ENCODE measurements at places on chromosomes 7 and 10. TPM values are rescaled to one million over a fixed set of nuclear protein-coding genes. Genes with fewer than 3 reads are reported as not detected.

DNA sequence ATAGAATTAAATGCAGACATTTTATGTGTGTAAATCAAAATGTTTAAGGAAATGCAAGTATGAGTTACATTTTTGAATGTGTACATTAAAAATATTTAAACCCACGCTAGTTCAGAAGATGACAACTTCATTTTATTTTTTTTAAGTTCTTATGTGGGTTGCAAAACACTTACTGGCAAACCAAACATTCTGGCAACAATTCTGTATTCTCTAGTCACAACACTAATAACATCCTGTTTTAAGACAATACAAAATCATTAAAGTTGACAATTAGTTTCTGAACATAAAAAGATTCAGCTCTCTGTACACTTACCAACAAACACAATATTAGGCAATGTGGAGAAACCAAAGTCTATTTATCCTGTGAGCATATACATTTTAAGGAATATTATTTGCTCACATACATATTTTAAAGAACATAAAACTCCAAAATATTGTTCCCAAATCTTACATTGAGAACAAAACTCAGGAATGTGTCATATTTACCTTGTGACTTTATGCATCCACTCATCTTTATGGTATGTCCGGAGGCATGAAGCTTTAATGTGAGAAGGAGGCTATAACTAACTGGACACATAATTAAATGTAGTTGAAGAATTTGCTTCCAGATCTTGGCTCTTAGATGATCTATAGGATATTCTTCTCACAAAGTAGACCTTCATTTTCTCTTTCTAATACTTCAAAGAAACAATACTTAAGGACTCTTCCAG, 134.7 kb downstream of the DGKB start:
- no peak for DNase-seq

The H2BK1 gene
- total RNA-seq = not detected

GRCh38 chr10:113422371-113422770, 130.5 kb upstream of the HABP2 start:
- no peak for DNase-seq

- DNase-seq = no peak
Observed at GRCh38 chr10:24502006-24502405, 221.7 kb downstream of the ARHGAP21 start.

The HMX3 gene
- not detected for total RNA-seq

DNA sequence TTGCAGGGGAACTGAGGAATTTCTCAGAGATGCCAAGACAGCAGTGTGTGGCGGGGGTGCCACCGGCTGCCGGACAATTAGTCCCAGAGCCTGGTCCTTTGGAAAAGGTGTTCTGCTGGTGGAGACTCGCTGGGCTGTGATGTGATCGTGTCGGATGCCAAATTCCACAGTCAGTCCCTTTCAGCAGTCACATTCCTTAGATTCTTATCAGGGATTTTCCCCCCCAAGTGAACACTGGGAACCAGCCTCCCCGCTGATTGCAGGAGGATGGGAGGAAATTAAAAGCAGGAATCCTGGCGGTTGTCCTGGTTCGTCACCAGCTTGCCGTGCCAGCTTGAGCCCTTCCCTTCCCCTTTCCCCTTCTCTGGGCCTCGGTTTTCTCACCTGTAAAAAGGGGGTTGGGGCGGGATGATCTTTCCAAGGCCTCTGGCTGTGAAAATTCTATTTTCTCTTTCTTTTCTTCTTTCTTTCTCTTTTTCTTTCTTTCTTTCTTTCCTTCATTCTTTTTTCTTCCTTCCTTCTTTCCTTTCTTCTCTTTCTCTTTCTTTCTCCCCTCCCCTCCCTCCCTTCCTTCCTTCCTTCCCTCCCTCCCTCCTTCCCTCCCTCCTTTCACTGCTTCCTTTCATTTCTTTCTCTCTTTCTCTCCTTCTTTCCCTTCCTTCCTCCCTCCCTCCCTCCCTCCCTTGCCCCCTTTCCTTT, 39.6 kb downstream of the COL26A1 start:
- DNase-seq = no peak

DNA sequence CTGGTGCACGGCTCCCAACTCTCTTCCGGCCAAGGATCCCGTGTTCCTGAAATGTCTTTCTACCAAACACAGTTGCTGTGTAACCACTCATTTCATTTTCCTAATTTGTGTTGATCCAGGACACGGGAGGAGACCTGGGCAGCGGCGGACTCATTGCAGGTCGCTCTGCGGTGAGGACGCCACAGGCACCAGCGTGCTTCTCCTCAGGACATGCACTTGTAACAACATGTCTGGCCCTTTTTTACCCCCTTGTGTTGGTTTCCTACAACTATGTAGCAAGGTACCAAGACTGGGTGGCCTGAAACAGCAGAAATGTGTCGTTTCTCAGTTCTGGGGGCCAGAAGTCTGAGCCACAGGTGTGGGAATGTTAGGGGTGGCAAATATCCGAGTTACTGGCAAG, 18.2 kb downstream of the CALML5 start:
- DNase-seq = no peak

The ZRANB1 gene
- 10.8 TPM for total RNA-seq

The INA gene
- total RNA-seq = 0.10 TPM

- peak; percentile 40 for DNase-seq
Observed at GRCh38 chr7:2037808-2038522, 194.8 kb downstream of the MAD1L1 start.

The ITIH5 gene
- not detected for total RNA-seq

- DNase-seq = peak; percentile 9
Observed at GRCh38 chr10:24451325-24451820, 242.4 kb downstream of the KIAA1217 start.

- DNase-seq = no peak
Observed at GRCh38 chr7:96953676-96954513, 51.5 kb upstream of the DLX6 start.

GRCh38 chr7:97013134-97013844, 7.9 kb downstream of the DLX6 start:
- DNase-seq = no peak

GRCh38 chr7:56046721-56047445, 4.4 kb downstream of the PSPH start:
- DNase-seq = no peak

DNA sequence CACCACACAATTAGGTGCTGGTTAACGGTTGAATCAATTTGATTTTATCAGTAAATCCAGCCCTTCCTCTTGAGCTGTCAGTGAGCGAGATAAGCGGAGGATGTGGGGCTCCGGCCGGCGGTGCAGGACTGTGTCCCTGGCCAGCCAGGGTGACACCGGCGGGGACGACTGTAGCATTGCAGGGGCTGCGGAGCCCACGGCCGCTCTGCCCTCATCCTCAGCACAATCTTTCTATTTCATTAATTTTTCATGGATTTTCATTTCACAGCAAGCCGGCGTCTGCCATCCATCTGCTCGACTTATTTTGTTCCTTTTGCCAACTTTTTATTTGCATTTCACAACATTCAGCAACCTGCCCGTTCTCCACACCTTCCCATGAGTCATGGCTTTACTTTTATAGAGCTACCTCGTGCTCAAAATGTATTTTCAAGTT, 4.7 kb downstream of the ADARB2 start:
- DNase-seq = no peak

DNA sequence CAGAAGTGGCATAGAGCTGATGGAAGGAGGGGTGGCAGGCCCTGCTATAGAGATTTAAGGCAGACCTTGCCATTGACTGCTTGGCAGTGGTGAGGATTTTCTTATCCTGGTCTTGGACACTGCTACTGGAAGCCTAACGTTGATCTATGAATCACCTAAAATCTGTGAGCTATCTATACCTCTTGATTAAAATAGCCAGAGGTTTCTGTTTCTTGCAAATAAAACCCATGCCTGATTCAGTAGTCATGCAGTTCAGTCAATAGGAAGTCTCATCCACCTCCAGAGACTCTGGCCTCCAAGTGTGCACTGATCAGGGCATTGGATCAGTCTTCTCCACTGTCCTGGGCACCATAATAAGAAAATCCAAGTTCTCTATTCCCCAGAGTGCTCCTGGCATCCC, 286.5 kb downstream of the PTEN start:
- DNase-seq = no peak

DNA sequence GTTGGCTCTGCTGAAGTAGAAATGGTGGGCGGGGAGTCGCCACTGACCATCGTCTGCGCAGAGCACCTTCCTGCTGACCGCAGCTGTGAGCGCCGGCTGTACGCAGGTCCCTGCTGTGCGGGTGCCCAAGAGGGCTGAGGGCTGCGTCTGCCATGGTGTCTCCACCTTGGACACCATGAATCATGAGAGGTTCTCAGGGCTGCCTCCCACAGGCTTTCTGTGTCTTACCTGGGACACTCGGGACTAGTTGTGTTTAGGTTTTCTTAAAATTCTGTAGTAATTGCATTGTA, 44.9 kb upstream of the PRKAR1B start:
- DNase-seq = no peak

DNA sequence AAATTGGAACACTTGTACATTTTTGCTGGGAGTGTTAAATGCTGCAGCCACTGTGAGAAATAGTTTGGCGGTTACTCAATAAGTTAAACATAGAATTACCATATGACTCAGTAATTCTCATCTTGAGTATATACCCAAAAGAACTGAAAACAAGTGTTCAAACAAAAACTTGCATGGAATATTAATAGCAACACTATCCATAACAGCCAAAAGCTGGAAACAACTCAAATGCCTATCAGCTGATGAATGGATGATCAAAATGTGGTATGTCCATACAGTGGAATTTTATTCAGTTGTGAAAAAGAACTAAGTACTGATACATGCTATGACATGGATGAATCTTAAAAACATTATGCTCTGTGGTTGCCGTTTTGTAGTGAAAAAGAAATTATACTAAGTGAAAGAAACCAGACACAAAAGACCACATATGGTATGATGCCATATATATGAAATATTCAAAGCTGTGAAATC, 63.0 kb upstream of the SP4 start:
- DNase-seq = no peak

DNA sequence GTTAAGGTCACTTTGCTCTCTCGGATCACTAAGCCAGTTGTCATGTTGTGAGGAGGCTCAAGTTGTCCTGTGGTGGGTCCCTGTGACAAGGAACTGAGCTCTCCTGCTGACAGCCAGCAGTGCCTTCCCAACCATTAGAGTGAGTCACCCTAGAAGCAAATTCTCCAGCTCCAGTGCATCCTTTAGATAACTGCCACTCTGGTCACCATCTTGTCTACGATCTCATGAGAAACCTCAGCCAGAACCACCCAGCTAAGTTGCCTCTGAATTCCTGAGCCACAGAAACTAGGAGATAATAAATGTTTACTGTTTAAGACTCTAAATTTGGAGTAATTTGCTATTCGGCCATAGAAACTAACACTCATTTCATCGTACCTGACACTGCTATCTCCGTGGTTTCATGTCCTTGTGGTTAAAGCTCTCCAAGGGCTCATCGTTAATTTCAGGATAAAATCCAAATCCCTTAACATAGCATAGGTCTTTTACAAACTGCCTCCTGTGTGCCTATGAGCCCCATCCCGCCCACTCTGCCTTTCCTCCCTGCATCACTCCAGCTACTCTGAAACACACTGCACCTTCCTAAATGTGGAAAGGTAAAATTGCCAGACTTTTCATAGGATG, 56.5 kb upstream of the WIPF3 start:
- DNase-seq = no peak

The EXOC4 gene
- 57.1 TPM for total RNA-seq

The MYL10 gene
- not detected for total RNA-seq

GRCh38 chr10:86292462-86293395, 73.9 kb downstream of the GRID1 start:
- DNase-seq = no peak

The ZNF273 gene
- total RNA-seq = 12.3 TPM

- DNase-seq = no peak
Observed at GRCh38 chr7:30281263-30281662, 3.1 kb upstream of the ZNRF2 start.

DNA sequence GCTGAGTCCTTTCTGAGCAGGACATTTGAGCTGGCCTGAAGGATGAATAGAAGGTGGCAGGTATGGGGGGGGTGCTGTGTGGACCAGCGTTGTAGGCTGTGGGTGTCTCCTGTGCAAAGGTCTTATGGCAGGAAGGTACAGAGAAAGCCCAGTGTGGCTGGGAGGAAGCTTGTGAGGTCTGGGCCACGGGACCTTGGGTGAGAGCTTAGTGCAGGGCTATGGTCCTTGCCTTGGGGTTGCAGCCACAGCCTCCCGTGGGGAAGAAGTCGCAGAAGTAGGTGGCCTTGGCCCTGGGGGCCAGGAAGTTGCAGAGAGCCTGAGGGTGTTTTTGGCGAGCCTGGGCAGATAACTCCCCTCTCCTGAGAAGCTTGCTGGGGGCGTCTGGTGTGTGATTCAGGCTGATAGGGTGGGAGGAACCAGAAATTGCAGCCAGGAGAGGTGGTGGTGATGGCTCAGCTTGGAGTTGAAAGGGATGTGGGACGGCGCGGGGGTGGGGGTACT, 172.0 kb upstream of the TNRC18 start:
- no peak for DNase-seq

DNA sequence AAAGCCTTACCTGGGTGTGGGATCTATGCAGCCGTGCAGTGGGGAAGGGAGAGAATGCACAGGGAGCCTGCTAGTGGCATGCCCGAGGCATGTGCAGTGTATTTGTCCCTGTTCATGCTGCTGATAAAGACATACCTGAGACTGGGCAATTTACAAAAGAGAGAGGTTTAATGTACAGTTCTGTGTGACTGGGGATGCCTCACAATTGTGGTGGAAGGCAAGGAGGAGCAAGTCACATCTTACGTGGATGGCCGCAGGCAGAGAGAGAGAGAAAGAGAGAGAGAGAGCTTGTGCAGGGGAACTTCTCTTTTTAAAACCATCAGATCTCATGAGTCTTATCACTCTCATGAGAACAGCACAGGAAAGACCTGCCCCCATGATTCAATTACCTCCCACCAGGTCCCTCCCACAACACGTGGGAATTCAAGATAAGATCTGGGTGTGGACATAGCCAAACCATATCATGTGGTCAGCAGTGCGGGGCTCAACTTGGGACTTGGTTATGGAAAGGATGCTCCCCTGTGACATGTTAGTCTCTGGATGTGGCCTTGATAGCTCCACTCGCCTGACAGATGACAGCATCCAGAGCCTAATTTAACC, 128.9 kb downstream of the DOCK1 start:
- DNase-seq = no peak
